ENCODE measurements at places on chromosomes 11 and 22. TPM values are rescaled to one million over a fixed set of nuclear protein-coding genes. Genes with fewer than 3 reads are reported as not detected.

- DNase-seq, result peak; percentile 47
These were observed 702 bp downstream of the BIRC2 start for GRCh38 chr11:102347462-102348370.

GRCh38 chr11:68659158-68659921 lies 25.0 kb upstream of the GAL start:
- peak; percentile 39 for DNase-seq

DNA sequence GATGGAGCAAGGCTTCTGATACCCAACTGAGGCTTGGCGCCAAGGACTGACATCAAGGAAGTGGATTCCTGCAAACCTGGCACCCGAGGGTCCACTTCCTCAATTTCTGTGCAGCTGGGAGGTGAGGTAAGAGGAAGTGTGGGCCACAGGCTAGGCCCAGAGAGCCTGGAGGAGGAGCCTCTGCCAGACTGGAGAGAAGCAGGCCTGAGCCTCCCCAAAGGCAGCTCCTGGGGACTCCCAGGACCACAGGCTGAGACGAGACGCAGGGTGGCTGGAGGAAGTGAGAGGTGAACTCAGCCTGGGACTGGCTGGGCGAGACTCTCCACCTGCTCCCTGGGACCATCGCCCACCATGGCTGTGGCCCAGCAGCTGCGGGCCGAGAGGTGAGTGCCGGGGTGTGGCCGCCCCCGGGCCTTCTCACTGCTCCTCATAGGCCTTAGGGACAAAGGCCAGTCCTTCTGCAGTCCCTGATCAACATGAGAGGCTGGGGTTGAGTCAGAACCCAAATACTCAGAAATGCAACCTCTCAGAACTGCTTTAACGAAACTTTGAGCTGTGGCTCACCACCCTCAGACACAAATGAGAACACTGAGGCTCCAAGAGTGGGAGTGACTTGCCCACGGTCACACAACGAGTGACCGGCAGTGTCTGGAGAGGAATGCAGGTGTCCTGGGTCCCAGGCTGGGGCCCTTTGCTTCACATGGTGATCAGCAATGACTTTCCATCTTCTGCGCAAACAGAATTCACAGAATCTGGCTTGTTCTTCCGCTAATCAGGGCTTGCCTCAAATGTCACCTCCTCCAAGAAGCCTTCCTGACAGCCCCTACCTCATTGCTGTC lies at the start of gene NCF4:
NCF4 (plus strand) TSS at position 186 of the 839 bp plus-strand sequence; CDS start at position 352, 166 bp downstream.
- no peak for DNase-seq

GRCh38 chr11:61654397-61654829 lies 25.8 kb upstream of the DAGLA start:
- DNase-seq, result no peak

GRCh38 chr11:2263724-2264360 lies 6.5 kb downstream of the ASCL2 start:
- no peak for DNase-seq

The GDPD4 gene
- not detected for polyA plus RNA-seq

All from right renal pelvis (tissue), 4 donors.